Activated CD8-positive, alpha-beta T cell treated with anti-CD3 and anti-CD28 coated beads for 36 hours (primary cell): ENCODE measurements at places on chromosomes 2 and 18. TPM values are rescaled to one million over a fixed set of nuclear protein-coding genes. Genes with fewer than 3 reads are reported as not detected.

GRCh38 chr18:11004294-11004693, 145.1 kb downstream of the PIEZO2 start:
- no peak overlapping the region for H3K4me3 ChIP-seq
- no peak for DNase-seq
- no peak overlapping the region for H3K27ac ChIP-seq
- H3K36me3 ChIP-seq: no peaks in the 10 kb centered on the region
- H3K27me3 ChIP-seq: no peaks in the 10 kb centered on the region
- no peaks in the 10 kb centered on the region for H3K4me1 ChIP-seq

RNU2-63P gene
- total RNA-seq: 7.6 TPM

TRABD2A gene
- total RNA-seq: 56.3 TPM

GRCh38 chr18:60537074-60537473, 164.5 kb upstream of the MC4R start:
- no peak overlapping the region for H3K4me3 ChIP-seq
- H3K27ac ChIP-seq: no peak overlapping the region

SLC23A3 gene
- total RNA-seq: 1.1 TPM

GRCh38 chr2:145615626-145616025, 1095.7 kb upstream of the ZEB2 start:
- DNase-seq: no peak
- H3K4me3 ChIP-seq: no peak overlapping the region
- H3K27me3 ChIP-seq: no peaks in the 10 kb centered on the region

DNA sequence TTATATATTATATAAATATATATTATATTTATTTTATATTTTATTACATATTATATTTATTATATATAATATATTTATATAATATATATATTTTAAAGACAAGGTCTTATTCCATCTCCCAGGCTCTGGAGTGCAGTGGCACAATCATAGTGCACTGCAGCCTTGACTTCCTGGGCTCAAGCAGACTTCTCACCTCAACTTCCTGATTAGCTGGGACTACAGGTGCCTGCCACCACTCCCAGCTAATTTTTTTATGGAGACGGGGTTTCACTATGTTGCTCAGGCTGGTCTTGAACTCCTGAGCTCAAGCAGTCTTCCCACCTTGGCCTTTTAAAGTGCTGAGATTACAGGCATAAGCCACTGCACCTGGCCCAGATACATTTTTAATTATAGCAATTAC, 110.0 kb downstream of the PHLPP1 start:
- no peak overlapping the region for H3K27ac ChIP-seq
- no peak for DNase-seq

GRCh38 chr18:7068871-7069590, 48.6 kb downstream of the LAMA1 start:
- no peak overlapping the region for H3K27ac ChIP-seq
- H3K27me3 ChIP-seq: no peaks in the 10 kb centered on the region
- H3K4me3 ChIP-seq: no peak overlapping the region
- no peaks in the 10 kb centered on the region for H3K36me3 ChIP-seq
- no peak for DNase-seq

DNA sequence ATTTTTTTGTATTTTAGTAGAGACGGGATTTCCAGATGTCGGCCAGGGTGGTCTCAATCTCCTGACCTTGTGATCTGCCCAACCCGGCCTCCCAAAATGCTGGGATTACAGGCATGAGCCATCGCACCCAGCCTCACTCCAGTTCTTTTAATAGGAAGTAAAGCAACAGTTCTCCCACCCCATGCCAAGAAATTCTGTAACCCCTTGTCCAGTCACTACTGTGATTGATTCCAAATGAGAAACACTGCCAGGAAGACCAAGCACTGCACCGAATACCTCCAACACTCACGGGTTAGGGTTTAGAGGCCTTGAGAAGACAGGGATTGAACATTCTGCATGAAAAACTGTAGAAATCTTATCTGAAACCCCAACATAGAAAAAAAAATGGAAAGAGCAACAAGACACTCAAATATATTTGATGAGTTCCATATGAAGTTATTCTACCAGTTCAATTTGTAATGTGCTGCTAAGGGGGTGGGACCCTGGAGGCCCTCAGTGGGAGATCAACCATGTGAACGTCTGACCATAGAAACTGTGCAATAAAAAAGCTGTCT, 48.2 kb upstream of the BIN1 start:
- H3K4me3 ChIP-seq: no peak overlapping the region
- H3K27me3 ChIP-seq: peaks cover 1% of the 10 kb centered on the region
- H3K27ac ChIP-seq: no peak overlapping the region
- no peak for DNase-seq
- no peaks in the 10 kb centered on the region for H3K4me1 ChIP-seq
- no peaks in the 10 kb centered on the region for H3K36me3 ChIP-seq

GRCh38 chr18:54950221-54950620, 9.0 kb downstream of the CCDC68 start:
- H3K27me3 ChIP-seq: peaks cover 8% of the 10 kb centered on the region
- H3K36me3 ChIP-seq: no peaks in the 10 kb centered on the region
- H3K4me3 ChIP-seq: no peak overlapping the region
- H3K27ac ChIP-seq: no peak overlapping the region
- peaks cover 13% of the 10 kb centered on the region for H3K4me1 ChIP-seq
